Cerebellar nuclear complex (tissue), 1 donor: ENCODE measurements at places on chromosomes 7 and 10.

DNA sequence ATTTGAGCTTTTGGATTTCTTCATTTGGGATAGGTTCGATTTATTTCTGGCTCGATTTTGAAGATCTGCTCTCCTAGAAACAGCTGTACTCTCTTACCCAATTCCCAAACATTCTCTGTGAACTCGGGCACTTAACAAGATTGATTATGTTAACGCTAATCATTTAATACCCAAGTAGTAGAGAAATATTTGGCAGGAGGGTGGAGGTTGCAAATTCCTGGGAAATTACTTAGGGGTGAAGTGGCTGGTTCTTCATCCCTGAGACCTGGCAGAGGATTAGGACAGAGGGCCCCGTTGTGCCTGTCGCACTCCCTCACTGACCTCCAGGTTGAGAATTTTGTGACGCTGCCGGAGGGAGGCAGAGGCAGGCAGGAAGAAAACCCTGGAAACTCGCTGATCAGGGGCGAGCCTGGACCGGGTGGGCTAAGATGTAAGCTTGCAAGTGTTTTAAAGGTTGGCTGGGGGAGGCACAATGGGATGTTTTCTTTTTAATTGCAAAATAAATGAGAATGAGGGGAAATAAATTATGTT lies 182.6 kb downstream of the TCF7L2 start:
- DNase-seq = no peak

DNA sequence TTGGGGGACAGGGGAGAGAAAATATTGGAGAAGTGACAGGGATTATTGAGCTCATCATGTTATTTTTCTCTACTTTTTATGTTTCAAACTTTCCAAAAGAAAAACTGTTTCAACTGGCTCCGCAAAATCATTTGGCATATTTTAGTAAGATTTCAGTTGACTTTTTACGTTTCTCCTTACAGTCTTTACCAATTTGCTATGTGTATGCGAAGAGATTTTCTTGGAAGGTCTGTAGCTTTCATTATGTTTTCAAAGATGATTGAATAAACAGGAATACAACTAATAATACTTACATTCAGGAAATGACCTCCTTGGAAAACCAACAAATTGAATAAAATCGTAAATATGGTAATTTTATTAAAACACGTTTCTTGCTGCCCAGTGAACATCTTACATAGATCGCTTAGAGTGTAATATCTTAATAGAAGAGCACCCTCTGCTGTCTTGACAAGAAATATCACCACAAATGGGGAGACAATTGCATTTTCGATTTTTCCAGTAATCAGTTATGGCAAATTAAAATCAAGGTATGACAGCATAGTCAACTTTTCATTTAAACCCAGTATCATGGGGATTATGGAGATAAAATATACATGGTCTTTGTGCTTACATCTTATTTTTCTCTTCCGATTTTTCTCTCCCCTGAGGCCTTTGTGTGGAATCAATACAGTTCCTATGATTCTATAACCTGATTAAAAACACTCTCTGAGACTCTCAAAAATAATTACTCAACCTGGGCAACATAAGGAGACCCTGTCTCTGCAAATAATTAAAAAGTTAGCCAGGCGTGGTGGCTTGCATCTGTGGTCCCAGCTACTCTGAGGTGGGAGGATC lies 43.1 kb downstream of the MBL2 start:
- no peak for DNase-seq

DNA sequence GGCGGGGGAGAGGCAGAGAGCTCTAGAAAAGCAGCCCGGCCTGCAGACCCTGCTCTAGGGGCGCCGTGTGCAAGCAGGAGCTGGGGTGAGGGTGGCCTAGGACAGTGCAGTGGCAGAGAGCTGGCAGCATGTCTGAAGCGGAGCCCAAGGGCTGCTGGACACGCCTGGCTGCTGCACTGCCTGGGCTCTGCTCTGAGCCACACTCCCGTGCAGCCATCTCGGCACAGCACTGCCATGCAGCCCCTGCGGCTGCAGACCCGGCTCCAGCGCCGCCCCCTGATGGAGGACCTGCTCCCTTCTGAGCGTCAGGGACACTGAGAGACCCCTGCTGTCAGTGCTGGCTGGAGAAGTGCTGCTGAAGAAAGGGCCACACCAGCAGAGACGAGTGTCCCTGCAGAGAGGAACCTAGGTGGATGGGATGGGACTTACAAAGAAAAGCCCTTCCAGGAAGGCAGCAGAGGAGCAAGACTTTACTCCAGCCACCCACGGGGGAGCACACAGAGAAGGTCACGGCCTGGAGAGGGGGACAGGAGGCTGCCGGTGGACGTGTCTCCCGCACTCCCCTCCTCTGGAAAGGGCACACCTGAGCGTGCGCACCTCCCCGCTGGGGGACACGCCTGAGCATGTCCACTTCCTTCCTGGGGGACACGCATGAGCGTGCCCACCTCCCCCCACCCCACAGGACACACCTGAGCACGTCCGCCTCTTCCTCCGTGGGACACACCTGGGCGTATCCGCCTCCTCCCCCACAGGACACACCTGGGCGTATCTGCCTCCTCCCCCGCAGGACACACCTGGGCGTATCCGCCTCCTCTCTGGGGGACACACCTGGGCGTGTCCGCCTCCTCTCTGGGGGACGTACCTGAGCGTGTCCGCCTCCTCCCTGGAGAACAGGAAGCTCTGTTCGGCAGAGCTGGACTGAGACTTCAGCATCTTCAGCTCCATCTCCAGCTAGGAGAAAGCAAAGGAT lies 252.9 kb downstream of the MAD1L1 start:
- no peak for DNase-seq

DNA sequence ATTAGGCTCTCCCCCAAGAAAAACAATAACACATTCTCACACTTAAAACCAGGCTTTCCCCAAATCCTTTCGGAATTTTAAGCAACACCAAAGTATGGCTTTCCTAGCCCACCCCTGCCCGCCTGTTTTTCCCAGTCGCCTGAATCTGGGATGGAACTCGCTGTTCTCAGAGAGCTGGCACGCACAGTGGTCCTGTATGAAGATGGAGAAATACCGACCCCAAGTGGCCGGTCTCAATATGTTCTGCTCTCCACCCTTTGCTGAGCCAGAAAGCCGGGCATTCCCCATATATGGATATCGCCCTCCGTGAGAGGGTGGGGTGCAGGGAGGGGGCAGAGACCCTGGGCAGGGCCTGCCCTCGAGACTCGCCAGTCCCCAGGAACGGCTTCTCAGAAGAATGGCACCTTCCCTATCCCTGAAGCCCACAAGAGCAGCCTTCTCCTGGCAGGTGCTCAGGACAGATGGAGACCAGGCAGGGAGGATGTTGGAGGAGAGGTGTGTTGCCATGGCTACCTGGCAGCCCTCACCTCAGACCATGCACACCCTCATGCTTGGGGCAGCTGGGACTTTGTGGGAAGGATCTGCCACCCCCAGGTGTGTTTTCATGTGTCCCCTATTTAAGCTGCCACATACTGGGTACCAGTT lies 3.4 kb downstream of the TACR2 start:
- DNase-seq = peak; percentile 92

DNA sequence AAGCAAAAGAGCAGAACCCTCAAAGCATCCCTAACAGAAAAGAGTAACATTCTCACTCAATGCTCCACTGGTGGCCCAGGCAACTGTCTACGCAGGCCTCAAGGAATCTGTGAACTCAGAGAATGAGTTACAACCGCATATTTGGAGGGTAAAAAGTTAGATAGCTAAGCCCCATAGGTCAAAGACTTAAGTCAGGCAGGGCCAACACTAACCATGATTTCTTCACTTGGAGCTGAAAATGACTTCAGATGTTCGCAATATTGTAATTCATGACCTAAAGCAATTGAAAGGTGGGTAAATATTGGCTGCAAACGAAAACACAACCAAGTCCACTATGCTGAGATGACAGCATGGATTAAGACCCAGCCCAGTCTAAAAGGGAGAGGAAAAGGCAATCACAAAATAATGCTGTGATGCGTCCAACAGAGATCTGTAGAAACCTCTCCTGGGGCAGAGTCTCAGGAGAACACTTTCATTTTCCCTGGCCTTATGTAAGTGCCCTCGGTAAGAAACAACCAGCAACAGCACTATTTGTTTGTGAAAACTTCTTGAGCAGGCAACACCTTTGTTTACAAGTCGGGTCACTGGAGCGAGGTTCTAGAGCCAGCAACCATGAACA lies 176.5 kb downstream of the TNS3 start:
- no peak for DNase-seq

DNA sequence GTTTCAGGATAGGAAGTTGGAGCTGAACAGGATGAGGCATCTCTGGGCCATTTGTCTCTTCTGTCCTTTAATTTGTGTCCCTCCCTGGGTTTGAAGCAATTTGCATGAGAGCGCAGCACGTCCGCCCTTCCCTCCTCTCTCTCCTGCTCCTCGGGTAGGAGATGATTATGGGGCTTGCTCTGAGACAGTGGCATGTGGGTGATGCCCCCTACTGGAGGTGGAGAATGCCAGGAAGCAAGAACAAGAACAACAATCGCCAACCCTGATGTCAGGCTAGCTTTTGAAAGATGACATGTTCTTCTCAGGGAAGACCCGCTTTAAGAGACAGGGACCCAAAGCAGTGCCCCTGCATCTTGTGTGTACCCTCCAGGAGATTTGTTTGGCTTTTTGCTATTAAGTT lies 63.9 kb upstream of the LOXL4 start:
- DNase-seq = no peak

DNA sequence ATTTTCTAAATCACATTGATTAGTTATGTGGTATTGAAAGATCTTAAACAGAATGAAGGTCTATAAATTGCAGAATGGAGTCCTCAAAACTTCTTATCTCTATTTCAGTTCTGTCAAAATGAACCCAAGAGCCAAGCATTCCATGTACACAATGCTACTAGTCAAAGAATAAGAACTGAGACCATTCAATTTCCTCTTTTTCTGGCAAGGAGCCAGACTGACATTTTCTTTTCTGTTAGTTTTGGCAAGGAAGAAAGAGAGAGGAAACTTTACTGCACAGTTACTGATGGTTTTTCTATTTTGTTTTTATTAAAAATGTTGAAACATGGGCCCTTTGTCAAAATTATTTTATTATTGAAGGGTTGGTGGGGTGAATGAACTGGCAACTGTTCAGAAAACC lies 181.8 kb upstream of the FERD3L start:
- no peak for DNase-seq

DNA sequence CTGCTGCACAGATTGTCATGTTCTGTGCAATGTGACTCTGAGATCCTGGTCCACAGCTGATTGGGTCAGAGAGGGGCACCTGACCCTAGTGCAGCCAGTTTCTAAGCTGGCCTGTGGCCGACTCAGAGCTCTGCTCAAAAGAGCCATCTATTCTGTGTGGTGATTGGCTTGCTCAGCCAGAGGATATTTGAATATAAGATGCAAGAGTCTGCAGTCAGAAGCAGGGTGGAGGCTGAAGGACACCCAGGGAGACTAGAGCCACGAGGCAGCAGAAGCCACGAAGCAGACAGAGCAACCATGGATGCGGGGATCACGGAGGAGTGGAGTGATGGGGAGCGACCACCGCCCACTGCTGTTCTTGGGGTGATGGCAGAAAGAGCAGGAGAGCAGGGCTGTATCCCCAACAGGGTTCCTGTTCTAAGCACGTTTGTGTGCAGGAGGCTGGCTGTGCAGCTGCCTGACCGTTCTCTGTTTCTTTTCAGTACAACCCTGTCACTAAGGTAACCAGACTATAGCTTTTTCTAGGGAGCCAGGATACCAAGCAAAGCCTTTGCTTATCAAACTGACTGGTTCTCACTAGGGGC lies 19.5 kb upstream of the RHEB start:
- DNase-seq = peak; percentile 85

- no peak for DNase-seq
These were observed 84.7 kb downstream of the CHST15 start for GRCh38 chr10:124008681-124009080.

DNA sequence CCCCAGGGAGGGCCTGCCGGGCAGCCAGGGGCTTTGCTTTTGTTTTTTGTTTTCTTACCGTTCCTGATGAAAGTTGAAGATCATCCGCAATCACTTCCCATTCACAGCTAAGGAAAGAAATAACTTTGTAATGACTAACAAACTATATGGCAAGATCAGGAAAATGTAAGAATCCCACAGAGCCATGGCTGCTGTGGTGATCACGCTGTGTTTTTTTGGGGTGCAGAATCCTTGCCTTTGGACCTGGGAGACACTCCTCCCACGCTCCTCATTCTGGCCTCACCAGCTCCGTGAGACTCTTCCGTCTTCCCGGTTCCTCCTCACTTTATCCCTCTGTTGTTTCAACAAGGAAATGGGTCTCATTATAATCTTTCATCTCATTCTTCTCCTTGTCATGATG lies 443.0 kb upstream of the MGMT start:
- DNase-seq = no peak

DNA sequence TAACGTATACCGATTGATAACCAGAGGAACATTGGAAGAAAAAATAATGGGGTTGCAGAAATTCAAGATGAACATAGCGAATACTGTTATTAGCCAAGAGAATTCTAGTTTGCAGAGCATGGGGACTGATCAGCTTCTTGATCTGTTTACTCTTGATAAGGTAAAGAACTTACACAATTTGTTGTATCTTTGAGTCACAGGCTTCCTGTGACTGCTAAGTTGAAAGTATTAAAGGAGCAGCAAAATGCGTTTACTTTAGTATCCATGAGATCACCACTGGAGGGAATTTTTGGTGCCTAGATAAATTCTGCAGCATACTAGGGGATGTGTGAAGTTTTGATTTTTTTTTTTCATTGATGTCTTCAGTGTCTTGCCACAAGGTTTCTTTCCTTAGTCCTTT lies 103.6 kb downstream of the BTAF1 start:
- no peak for DNase-seq

- no peak for DNase-seq
These were observed 9.2 kb downstream of the PLAU start for GRCh38 chr10:73920089-73920488.

GRCh38 chr10:47368431-47369180 lies 15.5 kb downstream of the ZNF488 start:
- no peak for DNase-seq

- no peak for DNase-seq
These were observed 652 bp upstream of the PODXL start for GRCh38 chr7:131556909-131557651.

- DNase-seq = no peak
These were observed 122.7 kb downstream of the ARID5B start for GRCh38 chr10:62024026-62024701.
